ENCODE measurements at places on chromosomes 16 and 17.

DNA sequence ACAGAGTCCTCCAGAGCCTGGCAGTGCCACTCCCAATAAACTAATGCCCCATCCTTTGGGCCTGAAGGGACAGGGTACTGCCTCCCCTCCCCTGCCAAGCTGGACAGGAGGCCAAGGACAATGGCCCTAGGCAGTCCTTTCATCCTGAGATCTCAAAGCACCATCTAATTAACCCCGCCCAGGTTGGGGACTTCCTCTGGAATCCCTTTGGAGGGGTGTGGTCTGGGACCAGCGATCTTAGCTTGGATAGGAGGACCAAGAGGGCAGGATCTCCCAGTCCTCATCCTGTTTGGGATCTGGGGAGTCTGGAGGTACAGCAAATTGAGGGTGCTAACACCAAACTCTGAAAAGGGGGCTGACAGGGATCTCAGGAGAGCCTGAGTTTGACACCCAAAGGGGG is 18.2 kb upstream of the SP6 start:
- no peak for DNase-seq

- peak; percentile 17 for DNase-seq
Observed at GRCh38 chr16:80803339-80804055, 901 bp downstream of the CDYL2 start.

DNA sequence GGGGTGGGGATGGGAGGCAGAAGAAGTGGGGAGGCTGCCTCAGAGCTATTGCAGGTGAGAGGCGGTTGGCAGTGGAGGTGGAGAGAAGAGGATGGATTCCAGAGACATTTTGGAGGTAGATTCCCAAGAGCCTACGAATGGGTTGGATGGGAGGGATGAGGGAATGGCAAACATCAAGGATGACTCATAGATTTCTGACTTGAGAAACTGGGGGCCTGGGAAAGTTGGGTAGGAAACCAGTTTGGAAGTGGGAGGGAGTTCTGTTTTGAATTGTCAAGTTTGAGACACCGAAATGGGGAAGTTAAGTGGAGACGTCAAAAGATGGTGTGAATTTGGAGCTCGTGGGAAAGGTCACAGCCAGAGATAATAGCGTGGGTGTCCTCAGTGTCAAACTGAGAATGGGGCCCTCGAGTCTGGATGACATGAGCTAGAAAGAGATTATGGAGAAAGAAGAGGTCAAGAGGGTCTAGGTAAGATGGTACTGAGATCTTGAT is 6.2 kb upstream of the CYLD start:
- DNase-seq, result no peak

DNA sequence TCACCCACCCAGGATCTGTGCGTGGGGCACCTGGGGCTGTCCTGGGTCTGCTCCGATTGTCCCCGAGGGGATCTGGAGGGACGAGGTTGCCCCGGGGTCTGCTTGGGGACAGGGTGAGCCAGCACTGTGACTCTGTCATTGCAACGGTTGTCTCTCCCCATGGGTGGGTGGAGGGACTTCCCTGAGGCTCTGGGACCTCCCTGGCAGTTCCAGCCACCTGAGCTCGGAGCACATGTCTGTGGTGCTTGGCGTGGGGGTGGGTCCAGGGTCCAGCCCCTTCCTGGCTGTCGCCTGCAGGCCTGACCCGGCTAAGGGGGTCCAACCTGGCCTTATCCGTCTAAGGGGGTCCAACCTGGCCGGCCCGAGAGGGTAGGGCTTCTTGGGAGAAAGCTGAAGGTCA is 8.5 kb upstream of the CBFA2T3 start:
- DNase-seq, result no peak

DNA sequence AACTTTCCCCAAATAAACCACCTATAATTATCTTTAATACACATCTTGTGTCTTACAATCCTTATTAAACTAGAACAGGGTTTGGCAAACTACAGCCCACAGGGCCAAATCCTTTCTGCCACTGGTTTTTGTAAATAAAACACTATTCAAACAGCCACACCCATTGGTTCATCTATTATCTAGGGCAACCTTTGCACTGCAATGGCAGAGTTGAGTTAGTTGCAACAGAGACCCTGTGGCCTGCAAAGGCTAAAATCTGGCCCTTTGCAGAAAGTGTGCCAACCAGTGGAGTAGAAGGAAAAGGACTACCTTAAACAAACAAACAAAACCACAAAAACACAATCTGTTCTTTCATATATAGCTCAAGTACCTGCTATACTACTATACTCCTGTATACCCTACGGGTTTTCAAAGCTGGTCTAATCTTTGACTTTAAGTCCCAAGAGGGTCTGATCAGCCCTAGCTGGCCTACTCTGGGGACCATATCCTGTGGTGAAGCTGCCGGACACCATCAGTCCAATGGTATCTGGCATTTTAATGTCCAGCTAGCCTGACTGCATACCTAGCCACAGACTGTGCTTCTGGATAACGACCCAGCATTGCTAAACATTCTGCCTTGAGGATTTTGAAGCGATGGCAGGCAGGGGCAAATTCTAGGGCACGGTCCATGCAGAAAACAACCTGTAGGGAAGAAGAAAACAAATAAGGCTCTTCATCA is 23.3 kb downstream of the CNP start:
- DNase-seq, result no peak

GRCh38 chr17:71855010-71855409 is 265.8 kb upstream of the SOX9 start:
- no peak for DNase-seq

DNA sequence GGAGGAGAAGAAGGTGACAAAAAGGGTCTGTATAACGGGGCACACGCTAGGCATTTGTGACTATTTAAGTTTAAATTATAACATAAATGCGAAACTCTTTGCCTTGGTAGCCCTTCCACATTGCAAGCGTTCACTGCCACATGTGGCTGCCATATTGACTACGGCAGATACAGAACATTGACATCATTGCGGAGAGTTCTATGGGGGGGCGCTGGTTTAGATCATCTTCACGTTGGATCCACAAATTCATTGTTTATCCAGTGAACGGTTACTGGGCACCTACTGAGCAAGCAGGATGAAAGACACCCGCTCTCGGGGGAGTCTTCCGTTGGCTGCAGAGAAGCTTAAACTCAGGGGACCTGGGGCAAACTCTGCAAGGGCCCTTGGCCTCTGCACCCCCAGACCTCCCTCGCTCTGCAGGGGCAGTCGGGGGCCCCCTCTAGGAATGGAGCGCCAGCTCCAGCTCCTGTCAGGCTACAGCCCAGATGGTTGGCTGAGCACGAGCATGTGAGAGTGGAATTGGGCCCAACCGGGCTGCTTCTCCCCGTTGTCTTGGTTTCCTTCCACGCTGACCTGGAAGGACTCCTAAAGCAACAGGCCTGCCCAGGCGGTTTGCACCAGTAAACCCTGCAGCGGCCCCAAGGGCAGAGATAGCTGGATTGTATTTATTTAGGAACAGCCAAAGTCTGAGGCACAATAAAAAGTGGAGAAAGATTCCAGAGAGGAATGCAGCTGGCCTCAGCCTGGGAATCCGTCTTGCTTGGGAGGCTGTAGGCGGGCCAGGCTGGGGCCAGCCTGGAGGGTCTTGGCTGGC is 172.2 kb downstream of the SEC14L1 start:
- DNase-seq, result no peak

GRCh38 chr17:73539166-73539565 is 105.1 kb downstream of the SDK2 start:
- DNase-seq, result no peak

Measured in CD4-positive, alpha-beta T cell treated with Interleukin-6 at 100 ng/mL for 8 hours (primary cell).